ENCODE measurements at places on chromosomes 7 and 10.

DNA sequence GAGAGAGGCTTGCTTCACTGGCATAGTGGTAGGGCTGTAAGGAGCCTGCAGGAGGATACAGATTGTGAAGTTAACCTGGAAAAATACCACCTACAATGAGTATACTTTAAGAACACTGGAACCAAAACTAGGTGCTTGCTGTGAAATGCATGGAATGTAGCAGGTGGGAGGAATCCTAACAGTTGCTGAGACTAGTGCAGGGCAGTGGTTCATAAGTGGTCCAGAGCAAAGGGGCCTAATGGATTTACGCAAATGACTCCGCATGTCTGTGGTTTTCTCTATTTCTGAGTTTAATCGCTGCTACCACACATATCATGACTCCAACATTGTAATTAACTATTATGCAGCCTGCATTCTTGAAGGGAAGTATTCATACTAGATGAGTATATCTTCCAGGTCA, 218.4 kb downstream of the CHRM2 start:
- DNase-seq: no peak

DNA sequence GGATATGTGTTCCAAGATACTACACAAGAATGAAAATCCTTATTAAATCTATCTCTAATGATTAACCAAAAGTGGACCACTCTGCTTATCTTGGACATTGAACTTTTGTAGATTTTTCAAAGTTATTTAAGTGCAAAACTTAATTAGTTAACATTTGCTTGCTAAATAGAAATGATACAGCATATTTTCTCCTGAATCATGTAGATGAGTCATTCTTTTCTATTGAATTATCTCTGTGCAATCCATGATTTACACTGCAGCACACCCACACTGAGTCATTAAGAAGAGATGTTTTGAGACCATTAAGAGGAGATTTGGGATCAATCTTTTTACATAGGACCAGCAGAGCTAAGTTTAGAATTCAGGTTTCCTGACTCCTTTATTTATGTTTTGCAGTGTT, 6.6 kb upstream of the ABCC2 start:
- DNase-seq: no peak

DNA sequence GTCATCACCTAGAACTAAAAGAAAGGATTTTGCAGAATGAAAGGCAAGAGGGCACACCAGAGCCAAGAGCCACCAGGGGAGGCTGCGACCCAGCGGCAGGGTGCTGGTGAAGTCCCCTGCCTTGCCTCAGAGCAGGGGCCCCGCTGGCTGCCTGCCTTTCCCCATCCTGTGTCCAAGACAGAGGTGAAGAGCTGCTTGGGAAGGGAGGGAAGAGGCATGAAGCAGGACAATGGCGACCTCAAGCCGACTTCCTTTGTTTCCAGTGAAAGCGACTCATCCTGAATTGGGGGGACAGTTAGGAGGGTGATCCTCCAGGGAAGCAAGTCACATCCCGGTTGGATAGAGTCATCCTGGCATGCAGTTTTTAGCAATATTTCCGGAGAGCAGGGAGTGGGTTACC, 255.5 kb upstream of the YAE1 start:
- no peak for DNase-seq

DNA sequence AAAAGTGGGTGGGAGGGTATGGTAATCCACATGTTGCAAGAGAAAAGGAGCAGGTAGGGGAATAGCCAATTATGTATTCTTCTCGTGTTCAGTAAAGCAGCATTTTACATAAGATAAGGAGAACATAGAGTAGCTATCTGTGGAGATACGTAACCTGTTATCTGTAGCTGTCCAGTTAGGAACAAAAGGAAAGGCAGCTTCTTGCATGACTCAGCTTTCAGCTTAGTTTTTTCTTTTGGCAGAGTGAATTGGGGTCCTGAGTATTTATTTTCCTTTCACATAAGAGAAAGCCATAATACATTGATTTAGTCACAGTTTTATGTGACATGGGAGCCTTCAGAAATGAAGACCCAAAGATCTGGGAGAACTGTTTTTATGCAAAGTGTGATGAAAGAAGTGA, 116.7 kb upstream of the IMMP2L start:
- no peak for DNase-seq
